ENCODE measurements at places on chromosomes 3 and 15.

- DNase-seq: no peak
Measured at GRCh38 chr15:100601163-100601562, 821 bp downstream of the LINS1 start.

GRCh38 chr3:137335478-137335877 lies 377.7 kb downstream of the IL20RB start:
- DNase-seq: no peak

DNA sequence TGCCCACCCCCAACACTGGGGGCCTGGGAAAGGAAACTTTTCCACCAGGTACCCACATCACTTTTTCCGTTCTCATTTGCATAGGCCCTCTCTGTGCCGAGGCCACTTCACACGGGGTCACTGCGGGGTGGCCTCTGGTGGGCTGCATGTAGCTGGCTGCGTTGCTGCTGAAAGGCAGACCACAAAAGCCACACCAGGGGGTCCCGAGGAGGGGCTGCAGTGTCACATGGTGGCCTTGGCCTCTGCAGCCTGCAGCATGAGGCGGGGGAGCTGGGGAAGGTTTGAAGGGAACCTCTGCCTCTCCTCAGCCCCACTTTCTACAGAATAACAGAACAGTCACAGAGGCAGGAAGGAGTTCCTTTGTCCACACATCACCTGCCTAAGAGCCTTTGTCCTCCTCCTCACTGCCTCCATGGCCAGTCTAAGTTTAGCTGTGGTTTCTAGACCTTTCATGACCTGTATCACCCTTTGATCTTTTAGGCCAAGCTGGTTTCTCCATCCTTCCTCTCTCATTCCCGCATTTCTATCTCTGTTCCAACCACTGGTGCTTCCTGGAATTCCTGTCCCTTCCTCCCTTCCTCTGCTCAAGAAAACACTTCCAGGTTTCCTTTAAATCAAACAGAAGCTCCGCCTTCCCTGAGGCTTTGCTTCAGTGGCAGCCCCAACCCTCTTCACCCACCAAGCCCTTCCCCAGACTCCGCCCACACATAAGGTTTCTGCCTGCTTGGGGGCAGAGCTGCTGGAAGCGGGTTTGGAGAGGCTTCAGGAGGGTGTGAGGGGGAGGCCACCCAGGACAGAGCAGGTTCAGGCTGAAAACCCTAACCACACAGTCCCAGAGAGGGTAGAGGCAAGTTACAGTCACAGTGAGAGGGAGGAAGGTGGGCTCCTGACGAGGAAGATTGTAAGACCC lies 150.7 kb upstream of the TLE3 start:
- no peak for DNase-seq

GRCh38 chr15:88401996-88402656 lies 65.1 kb downstream of the MRPL46 start:
- no peak for DNase-seq

DNA sequence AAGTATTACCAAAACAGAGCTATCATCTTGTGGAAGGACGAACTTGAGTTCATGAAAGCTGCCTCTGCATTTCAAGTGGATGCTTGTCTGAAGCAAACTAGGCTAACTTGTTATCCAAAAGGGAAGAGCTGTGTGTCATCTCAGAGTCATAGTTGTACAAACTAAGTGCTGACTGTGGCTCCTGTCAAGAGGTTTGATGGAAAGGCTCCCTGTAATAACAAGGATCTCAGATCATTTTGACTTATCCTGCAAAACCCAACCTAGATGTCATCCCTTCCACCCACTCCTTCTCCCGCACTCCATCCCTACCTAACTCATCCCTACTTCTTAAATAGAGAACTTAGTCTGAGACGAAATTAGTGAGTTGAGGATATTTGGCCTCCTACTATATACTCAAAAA lies 110.8 kb downstream of the NR2E3 start:
- DNase-seq: no peak

- no peak for DNase-seq
Measured at GRCh38 chr15:79924379-79924778, 27.6 kb upstream of the MTHFS start.

DNA sequence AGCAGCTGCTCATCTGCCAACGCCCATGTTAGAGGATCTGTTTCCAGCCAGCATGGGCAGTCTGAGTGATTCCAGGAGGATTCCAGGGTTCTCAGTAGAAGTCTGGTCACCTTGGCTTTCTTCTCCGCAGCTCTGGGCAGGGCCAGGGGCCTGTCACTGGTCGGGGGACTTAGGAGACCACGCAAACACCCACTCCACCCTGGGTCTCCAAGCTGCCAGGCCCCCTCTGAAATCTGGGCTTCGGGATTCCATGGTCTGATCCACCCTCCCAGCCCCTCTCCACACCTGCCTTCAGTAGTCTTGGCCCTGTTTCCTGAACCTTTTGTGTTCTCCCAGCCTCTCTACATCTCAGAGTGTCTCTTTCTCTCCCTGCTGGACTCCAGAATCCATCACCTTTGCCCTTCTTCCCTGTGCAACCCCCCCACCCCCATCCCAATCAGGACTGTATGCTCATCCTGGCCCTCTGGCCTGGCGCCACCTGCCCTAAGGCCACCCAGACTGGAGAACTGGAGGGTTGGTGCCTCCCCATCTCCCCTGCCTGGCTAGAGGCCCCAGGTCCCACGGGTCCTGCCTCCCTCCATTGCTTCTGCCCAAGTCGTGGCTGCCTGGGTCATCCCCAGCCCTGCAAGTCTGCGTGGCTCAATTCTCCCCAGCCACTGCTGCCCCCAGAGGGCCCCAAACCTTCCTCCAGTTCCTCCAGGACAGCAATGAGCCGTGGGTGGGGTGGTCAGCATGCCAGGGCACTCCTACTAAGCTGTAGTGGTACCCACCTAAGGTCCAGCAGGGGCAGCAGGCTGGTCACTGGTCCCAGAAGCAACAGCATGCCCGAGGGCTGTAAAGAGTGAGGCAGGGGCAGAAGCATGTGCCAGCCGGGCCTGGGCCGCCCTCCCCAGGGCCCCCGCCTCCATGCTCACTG lies 102.8 kb downstream of the TBC1D2B start:
- DNase-seq: no peak

- no peak for DNase-seq
Measured at GRCh38 chr3:51477360-51477711, 22.5 kb downstream of the DCAF1 start.

DNA sequence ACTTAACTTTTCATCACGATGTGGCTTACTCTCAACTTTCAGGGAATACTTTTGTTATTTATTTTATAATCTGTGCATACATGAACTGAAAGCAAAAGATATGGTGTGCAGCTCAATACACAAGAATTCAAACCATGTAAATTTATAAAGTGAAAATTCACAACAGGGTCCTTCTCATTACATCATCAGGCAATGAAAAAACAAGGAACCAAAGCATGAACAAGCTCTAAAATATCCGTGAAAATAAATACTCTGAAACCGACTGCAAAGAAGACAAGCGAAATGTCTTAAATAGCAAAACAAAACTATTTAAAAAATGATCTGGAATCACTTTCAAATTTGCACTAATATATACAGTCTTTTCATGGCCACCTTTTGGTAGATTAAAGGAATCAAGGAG lies 28.9 kb downstream of the GNB5 start:
- DNase-seq: no peak

- no peak for DNase-seq
Measured at GRCh38 chr3:122946185-122946584, 81.4 kb downstream of the SEMA5B start.

DNA sequence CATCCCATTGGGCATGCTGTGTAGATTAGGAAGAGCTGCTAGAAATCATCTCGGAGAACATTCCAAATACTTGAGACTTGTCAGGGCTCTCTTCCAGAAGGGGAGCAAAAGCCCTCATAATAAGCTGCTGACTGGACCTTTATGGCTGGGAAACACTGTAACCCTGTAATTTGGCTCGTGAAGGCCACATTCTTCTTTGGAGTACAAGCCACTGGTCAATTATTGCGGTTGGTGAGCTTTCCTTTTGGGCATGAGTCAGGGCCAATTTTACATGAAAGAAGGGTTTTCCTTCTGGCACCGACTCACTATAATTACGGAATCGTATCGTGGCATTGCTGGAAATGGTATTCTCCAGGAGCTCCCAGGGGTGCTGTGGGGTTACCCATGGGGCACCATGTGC lies 434.5 kb upstream of the RGMA start:
- no peak for DNase-seq

- no peak for DNase-seq
Measured at GRCh38 chr3:160538895-160539294, 26.5 kb downstream of the KPNA4 start.

- DNase-seq: no peak
Measured at GRCh38 chr3:111737706-111738086, 121.4 kb upstream of the PHLDB2 start.

GRCh38 chr3:65625305-65625704 lies 413.4 kb downstream of the MAGI1 start:
- DNase-seq: no peak

DNA sequence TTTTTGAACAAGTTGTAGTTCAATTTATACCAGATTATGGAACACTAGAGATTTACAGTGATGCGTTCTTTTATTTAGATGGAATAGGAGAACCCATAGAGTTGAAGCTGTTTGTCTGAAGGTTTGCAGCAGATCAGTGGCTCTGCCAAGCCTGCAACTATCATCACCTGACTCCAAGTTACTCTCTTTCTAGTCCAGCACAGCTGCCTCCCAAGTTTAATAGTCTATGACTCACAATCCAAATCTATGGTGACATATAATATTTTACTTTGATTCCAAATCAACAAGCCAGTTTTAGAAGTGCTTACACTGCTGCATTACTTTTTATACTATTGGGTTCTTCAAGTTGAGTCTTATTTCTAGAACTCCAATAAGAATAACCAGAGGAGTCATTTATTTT lies 400.4 kb downstream of the LPP start:
- DNase-seq: no peak

GRCh38 chr3:170679190-170679589 lies 93.3 kb upstream of the SLC7A14 start:
- DNase-seq: no peak

GRCh38 chr3:47612879-47613278 lies 34.2 kb upstream of the CSPG5 start:
- no peak for DNase-seq

- DNase-seq: no peak
Measured at GRCh38 chr3:13022348-13023234, 50.6 kb downstream of the IQSEC1 start.

GRCh38 chr3:45991341-45991740 lies 4.3 kb downstream of the FYCO1 start:
- no peak for DNase-seq

DNA sequence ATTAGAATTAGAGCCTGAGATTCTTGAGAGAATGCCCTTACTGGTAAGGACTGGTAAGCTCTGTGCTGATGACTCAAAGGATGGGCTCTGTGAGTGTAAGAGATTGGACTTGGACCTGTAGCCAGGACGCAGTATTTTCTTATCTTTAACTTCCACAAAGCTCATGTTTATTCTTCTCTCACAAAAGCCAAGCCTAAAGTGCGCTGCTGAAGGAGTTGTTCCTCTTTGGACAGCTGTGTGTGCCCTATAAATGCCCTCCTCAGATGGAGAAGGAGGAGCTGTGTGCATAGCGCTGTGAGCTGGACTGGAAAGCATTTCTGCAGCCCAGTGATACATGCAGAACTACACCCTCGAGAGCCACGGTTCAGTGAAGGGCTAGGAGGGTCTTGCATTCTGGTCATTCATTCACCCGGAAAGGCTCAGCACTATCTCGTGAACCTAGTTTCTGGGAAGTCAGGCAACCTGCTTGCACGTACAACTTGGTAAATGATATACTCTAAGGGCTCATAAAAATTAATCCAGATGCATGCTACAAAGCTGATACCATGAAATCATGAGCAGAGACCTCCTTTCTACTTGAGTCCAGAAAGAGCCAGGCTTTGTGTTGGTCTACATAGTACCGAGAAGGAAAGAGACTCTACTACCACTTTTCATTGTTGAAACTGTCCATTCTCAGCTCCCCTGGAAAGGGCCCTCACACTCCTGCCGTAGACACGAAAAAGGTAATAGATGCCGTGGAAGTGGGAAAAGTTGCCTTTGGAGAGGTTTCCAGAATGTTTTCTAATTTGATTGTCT lies 103.0 kb upstream of the TBL1XR1 start:
- no peak for DNase-seq

DNA sequence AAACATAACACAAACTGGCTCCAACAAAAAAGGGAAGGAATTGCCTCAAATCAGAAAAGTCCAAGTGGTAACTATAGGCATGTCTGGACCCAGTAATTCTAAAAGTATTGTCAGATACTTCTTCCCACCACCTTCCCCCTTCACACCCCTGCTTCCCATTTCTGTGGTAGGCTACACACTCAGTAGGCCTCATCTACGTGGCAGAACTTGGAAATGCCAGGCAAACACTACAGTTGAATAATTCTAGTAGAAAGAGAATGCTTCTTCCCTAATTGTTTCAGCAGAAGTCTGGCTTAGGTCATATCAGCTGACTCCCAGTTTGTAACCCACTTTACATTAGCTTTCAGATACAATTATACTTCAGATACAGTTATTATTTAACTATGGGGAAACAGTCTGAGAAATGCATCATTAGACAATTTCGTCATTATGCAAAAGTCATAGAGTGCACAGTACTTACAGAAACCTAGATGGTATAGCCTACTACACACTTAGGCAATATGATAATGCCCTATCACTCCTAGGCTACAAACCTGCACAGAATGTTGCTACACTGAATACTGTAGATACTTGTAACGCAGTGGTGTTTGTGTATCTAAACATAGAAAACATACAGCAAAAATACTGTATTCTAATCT lies 6.4 kb downstream of the SETMAR start:
- DNase-seq: no peak

DNA sequence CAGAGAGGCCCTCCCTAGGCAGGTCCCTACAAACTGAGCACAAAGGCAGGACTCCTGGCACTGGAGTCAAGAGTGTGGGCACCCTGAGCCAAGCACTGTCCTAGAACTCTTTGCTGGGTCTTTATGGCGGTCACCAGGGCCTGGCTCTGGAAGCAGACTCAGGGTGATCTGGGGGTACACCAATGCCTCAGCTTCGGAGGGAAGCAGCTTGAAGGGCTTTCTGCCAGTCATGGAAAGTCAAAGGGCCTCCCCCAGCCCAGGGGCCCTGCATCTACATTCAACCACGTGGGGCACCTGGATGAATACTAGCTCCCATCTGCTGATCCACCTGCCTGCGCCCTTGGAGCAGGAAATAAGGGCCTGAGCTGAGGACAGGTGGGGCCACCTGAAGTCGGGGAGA lies 7.4 kb downstream of the EPB42 start:
- no peak for DNase-seq

- no peak for DNase-seq
Measured at GRCh38 chr3:123026565-123027291, 835 bp downstream of the SEMA5B start.

- DNase-seq: no peak
Measured at GRCh38 chr3:45409921-45410320, 21.5 kb downstream of the LARS2 start.

- no peak for DNase-seq
Measured at GRCh38 chr15:90598031-90598577, 68.4 kb downstream of the CRTC3 start.

All from NCI-H345 (cell line).